Gastrocnemius medialis (tissue), 4 donors: ENCODE measurements at places on chromosomes 12 and 14. TPM values are rescaled to one million over a fixed set of nuclear protein-coding genes. Genes with fewer than 3 reads are reported as not detected.

The IL22 gene
- not detected for total RNA-seq

GRCh38 chr12:26244503-26244902 lies 49.1 kb downstream of the SSPN start:
- no peak for DNase-seq
- no peaks in the 10 kb centered on the region for H3K36me3 ChIP-seq
- no peak overlapping the region for H3K4me3 ChIP-seq
- H3K27me3 ChIP-seq = no peaks in the 10 kb centered on the region
- no peak overlapping the region for H3K27ac ChIP-seq
- peaks cover 5% of the 10 kb centered on the region for H3K4me1 ChIP-seq

- H3K36me3 ChIP-seq = peaks cover 55% of the 10 kb centered on the region
- H3K27ac ChIP-seq = no peak overlapping the region
These were observed 52.5 kb downstream of the KIAA0586 start for GRCh38 chr14:58479975-58480374.

- H3K27ac ChIP-seq = no peak overlapping the region
- no peak for DNase-seq
- H3K4me3 ChIP-seq = no peak overlapping the region
- no peaks in the 10 kb centered on the region for H3K27me3 ChIP-seq
These were observed 77.7 kb downstream of the PPP2R5C start for GRCh38 chr14:101839236-101839635.

DNA sequence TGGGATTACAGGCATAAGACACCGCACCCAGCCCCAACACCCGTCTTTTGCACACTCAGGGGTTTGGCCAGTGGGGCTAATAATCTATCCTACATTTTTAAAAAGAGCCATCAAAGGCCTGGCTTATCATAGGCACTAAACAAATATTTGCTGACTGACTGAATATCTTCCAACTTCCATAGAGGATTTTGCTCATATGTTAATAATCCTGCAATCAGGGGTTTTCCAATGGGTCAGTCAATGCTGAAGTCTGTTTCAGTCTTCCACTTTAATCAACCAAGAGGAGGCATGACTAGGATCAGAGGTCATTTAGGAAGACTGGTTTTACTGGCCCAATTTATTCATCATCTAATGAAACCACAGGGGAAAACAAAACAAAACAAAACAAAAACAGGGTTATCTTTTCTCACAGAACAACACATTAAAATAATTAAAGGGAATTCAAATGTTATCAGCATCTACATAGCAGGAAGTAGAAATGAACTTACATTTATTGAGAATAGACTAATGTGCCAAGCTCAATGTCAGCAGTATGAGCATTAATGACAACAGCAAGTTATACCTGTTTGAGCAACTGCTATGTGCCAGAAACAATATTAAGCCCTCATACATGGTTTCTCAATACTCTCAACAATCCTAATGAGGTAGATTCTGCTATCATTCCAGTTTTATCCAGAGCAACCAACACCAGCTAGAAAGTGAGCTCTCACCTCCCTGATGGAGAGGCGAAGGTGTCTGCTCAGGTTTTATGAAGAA lies 372.2 kb downstream of the EGLN3 start:
- no peak overlapping the region for H3K27ac ChIP-seq
- no peak overlapping the region for H3K4me3 ChIP-seq
- H3K27me3 ChIP-seq = no peaks in the 10 kb centered on the region
- DNase-seq = no peak
- no peaks in the 10 kb centered on the region for H3K4me1 ChIP-seq
- no peaks in the 10 kb centered on the region for H3K36me3 ChIP-seq

DNA sequence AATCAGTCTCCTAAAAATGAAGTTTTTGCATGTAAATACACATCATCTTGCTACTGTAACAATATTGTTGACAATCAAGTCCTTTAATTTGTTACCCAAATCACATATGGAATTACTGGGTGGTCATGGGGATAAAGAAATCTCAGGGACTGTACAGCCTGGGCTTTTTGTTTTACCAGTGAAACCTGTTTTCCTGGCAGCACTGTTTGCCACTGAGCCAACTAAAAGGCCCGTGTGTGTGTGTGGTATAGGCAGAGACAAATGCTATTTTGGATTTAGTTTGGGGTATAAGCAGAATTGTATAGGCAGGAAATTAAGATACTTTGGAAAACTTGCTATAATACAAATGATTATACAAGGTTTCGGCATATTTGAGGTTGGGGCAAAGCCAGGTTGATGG lies 5.7 kb downstream of the NUP37 start:
- no peak overlapping the region for H3K27ac ChIP-seq
- DNase-seq = no peak
- H3K27me3 ChIP-seq = no peaks in the 10 kb centered on the region
- peaks cover 4% of the 10 kb centered on the region for H3K4me1 ChIP-seq

DNA sequence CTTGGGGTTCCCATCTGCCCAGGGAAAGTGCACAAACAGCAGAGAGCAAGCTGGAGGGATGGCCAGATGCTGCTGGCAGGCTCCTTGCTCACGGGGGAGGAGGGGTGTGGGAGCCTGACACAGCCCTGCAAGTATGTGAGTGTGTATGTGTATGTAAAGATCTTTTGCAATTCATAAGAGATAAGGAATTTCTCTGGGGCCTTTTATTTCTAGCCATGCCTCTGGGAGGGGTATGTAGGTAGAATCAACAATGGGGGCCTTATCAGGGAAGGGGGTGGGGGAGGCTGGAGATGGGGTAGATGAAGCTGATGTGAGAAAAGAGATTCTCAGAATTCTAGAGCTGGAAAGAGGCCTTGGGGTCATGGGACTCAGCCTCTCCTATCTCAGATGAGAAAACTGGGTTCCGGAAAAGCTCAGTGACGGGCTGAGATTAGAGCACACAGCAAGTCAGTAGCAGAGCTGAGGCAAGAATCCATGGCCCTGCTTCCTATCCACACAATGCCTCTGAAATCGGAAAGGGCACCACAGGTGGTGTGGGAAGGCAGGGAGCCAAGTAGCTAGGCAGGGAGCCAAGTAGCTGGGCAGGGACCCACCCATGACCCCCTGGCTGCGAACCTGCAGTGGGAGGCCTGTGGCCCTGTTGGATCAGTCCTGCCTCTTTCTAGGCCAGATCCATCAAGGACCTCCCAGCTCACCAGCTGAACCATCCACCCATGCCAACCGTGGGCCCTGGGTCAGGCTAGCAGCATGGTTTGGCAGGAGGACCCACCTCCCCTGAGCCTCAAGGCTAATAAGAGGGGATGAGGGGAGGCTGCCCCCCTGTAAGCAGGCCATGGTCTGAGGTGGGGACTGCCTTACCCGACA lies 54.7 kb downstream of the PLEKHG3 start:
- no peak overlapping the region for H3K4me3 ChIP-seq
- no peak overlapping the region for H3K27ac ChIP-seq
- no peaks in the 10 kb centered on the region for H3K36me3 ChIP-seq
- no peaks in the 10 kb centered on the region for H3K27me3 ChIP-seq

- H3K4me1 ChIP-seq = no peaks in the 10 kb centered on the region
- DNase-seq = no peak
- no peak overlapping the region for H3K4me3 ChIP-seq
- no peaks in the 10 kb centered on the region for H3K36me3 ChIP-seq
- H3K27me3 ChIP-seq = no peaks in the 10 kb centered on the region
These were observed 288.6 kb downstream of the PDZRN4 start for GRCh38 chr12:41476499-41477439.

DNA sequence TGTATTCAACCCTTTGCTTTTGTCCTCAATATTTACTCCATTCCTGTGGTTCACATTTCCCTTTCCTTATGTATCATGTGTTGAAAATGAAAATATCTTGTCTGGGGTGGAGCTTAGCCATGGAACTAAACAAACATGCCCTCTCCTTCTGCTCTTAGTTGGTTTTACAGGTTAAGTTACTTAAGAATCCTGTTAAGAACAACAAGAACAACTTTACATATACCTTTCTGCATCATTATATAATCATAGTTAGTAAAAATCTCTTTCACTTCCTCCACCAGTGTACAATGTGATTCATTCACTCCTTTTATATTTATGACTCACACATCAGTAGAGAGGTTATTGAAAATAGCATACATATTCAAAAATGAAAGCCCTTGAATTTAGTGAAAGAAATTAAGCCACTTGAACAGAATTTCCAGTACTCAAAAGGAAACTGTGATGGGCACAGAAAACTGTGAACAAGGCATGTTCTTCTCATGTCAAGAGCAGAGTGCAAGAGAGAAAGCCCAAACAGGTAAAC lies 307.7 kb downstream of the CCDC91 start:
- H3K27ac ChIP-seq = no peak overlapping the region
- no peak overlapping the region for H3K4me3 ChIP-seq
- H3K27me3 ChIP-seq = no peaks in the 10 kb centered on the region
- H3K4me1 ChIP-seq = no peaks in the 10 kb centered on the region
- DNase-seq = no peak

DNA sequence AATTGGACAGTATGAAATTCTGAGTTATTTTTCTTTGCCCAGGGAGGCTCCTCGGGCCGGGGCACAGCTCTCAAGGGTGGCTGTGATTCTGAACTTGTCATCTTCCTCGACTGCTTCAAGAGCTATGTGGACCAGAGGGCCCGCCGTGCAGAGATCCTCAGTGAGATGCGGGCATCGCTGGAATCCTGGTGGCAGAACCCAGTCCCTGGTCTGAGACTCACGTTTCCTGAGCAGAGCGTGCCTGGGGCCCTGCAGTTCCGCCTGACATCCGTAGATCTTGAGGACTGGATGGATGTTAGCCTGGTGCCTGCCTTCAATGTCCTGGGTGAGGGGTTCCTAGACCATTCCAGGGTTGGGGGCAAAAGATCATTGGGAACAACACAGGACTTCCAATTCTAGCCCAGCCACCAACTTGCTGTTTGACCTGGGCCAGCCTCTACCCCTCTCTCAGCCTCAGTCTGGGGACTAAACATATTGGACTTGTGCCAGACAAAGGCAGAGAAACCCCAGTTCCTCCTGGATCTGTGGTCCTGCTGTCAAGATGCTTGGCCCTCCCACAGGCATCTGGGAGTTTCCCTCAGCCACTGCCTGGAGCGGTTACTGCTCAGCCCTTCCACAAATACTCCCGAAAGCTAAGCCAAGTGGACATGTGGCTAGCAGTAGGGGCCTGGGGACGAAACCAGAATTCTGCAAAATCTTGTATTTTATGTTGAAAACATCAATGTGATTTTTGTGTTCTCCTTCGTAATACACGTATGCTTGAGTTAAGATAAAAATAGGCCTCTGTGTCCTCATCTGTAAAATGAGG lies 3.5 kb downstream of the OAS3 start:
- H3K4me1 ChIP-seq = no peaks in the 10 kb centered on the region
- H3K27ac ChIP-seq = no peak overlapping the region
- no peaks in the 10 kb centered on the region for H3K27me3 ChIP-seq
- DNase-seq = no peak
- H3K4me3 ChIP-seq = no peak overlapping the region
